Endothelial cell of coronary artery (primary cell): ENCODE measurements at places on chromosomes 3 and 15. TPM values are rescaled to one million over a fixed set of nuclear protein-coding genes. Genes with fewer than 3 reads are reported as not detected.

ZNF770 gene
- total RNA-seq, result 27.9 and 32.5 TPM in 2 replicates

TBL1XR1 gene
- 160 and 192 TPM in 2 replicates for total RNA-seq

RTP1 gene
- not detected in 2 replicates for total RNA-seq

C2CD4B gene
- 18.5 and 38.2 TPM in 2 replicates for total RNA-seq

LRRC31 gene
- not detected in 2 replicates for total RNA-seq

PTX3 gene
- 407 and 824 TPM in 2 replicates for total RNA-seq

THUMPD3 gene
- 28.0 and 36.7 TPM in 2 replicates for total RNA-seq
